ENCODE measurements at places on chromosomes 6 and 20.

DNA sequence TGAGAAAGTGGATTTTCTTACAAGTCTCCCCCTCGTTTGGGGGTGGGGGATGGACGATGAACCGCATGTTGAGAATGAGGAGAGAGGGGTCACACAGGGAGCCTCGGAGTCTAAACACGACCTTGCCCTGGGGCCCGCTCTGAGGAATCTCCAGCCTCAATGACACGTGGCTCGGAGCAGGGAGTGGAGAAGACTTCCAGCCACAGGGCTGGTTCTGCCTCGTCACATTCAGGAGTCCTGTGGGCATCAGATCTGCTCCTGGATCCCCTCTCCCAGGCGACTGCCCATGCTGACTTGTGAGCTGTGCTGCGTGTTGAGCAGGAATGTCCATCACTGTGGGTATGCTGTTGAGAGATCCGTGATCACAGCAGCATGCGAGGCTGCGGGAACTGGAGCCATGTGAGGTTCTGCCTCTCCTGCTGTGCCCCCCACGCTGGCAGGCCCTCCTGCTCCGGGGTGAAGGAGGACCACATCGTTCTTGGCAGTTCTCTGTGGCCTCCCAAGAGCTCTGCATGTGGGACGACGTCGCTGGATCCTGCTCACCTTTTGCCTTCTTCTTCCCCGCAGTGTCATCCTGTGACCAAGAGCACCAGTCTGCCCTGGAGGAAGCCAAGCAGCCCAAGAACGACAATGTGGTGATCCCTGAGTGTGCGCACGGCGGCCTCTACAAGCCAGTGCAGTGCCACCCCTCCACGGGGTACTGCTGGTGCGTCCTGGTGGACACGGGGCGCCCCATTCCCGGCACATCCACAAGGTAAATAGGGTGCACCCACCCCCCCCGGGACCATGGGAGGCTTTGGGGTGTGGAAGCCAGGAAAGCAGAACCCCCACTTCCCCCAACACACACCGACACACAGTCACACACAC is 157.5 kb downstream of the SMOC2 start:
- DNase-seq = no peak

DNA sequence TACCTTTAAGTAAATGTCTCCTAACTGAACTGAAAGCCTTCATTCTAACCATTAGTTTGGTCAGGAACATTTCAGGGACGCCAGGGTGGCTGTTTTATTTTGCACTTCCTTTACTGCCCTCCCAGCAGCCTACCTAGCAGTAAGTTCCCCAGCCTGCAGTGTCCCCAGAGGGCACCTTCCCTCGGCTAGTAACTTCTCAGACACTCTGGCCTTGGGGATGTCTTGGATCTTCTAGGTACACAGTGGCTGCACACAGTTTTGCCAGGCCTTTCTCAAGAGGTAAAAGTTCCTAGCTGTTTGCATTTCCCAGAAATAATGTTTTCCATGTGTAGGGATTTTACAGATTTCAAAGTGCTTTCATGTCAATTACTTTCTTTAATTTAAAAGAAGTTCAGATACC is 378 bp upstream of the LAMA2 start:
- no peak for DNase-seq

DNA sequence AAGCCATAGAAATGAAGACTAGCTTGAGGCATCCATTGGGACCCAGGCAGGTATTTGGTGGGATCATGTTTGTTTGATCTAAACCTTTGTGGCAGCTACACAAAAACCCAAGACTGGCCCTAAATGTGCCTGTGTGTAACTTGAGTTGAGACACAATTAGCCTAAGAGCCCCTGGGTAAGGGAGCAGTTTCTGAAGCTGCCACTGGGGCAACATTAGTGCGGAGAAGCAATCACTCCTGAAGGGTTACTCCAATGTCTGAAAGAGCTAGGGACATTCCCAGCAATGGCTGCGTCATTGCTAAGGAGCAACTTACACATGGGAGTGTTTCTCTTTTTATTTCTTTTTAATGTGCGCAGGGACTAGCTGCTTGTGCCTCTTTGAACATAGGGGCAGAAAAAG is 67.9 kb upstream of the EEF1E1 start:
- DNase-seq = no peak

- no peak for DNase-seq
Measured at GRCh38 chr6:11911538-11911937, 100.6 kb upstream of the HIVEP1 start.

DNA sequence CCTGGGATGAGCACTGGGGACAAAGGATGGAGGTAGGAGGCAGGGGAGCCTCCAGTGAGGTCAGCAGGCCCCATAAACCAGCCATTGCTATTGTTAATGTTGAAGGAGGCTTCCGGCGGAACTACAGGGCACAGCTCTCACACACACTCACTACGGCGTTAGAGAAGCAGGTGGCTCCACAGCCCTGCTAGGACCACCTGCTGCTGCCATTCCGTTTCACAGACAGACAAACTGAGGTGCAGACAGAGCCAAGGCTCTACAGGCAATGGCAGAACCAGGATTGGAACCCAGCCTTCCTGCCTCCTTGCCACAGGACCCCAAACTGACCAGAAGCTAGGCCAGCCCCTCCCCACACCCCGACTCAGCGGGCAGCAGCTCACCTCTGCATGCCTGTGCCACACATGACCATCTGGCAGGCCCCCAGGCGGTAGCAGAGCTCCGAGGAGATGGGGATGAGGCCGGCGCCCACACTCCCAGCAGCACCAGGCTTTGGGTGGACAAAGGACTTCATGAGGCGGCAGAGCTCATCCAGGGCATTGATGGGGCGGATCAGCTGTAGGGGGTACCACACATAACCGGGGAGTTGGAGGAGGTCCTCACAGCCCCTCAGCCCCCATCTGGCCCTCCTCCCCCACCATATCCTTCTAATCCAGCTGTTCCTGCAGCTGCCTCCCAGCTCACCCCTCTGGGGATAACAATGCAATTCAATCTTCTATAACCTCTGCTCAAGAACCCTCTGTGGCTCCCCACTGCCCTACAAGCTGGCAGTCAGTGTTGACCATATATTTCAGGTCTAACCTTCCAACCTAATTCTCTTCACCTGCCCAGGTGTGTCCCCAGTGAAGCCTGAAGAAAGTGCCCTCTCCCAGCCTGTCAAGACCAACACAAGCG is 198.5 kb downstream of the PREX1 start:
- peak; percentile 36 for DNase-seq

DNA sequence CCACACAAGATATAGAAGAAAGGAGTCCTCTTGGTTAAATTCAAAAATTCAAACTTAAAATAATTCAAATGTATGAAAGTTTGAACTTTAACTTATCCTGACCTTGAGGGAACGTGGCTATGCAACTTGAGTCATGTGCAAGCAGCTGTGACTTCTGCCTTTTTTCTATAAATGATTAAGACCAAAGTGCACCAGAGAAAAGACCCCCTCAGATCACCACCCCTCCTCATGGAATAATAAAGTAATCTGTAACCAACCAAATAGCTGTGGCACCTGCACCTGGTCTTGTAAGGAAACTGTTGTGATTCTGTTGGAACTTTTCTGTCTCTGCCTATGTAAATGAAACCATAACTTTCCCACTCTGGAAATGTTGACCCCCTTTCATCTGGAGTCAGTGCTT is 141.1 kb upstream of the GGTLC1 start:
- DNase-seq = no peak

- DNase-seq = no peak
Measured at GRCh38 chr6:144179828-144180227, 29.5 kb downstream of the STX11 start.

DNA sequence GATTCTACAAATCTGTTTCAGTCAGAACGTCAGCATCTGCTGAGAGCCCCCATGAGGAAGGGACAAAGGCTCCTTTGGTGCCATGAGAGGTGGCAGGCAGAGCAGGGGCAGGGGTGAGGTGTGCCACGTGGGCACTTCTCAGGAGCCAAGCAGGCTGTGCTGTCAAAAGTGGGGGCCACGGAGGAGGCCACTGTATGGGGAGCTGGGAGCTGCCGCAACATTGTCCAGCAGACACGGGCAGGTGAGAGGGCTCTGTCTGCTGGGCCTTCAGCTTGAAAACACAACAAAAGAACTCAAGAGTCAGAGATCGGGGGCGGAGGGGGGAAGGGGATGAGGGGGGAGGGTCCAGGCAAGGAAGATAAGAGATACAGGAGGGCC is 21.6 kb upstream of the FOXP4 start:
- DNase-seq = no peak

DNA sequence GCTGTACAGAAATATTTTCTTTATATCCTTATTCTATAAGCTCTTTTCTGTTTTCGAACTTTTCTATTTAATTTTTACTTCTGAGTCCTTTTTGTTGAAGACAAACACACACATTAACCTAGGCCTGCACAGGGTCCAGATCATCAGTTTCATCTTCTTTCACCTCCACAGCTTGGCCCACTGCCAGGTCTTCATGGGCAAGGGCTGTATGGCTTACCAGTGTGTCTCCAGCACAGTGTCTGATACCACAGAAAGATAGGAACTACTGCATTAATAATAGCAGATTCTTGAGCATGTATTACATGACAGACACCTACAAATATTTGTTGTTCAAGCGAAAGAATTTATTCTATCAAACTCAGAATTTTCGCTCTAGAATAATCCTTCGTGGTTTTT is 24.4 kb downstream of the QKI start:
- DNase-seq = peak; percentile 49

DNA sequence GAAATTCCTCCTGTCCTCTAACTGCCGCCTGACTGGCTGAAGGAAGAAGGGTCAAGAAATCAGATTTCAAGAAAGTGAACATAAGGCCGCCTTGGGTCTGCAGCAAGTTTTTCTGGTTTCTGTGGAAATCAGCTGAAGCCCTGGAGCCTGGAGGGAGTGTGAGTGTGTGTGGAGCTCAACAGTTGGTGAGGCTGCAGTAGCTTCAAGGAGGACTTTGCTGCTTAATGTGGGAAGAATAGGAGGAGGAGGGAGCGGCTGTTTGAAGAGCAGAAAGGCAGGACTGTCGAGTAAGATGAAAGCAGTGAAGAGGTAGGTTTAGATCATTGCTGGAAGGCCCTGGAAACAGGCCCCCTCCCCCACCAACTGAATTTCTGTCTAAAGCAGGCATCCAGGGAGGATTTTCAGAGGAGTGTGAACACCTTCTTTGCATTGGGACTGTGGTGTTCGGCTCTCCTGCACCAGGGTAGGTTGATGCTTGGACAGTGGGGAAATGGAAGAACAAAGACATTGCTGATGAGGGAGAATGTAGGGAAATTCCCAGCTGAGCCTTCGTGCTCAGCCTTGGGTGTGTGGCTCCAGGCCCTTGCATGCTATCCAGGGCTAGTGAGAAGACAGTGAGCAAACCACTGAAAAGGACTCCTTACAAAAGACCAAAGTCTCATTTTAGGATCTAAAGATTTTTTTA is 79.5 kb upstream of the VSTM2L start:
- no peak for DNase-seq

DNA sequence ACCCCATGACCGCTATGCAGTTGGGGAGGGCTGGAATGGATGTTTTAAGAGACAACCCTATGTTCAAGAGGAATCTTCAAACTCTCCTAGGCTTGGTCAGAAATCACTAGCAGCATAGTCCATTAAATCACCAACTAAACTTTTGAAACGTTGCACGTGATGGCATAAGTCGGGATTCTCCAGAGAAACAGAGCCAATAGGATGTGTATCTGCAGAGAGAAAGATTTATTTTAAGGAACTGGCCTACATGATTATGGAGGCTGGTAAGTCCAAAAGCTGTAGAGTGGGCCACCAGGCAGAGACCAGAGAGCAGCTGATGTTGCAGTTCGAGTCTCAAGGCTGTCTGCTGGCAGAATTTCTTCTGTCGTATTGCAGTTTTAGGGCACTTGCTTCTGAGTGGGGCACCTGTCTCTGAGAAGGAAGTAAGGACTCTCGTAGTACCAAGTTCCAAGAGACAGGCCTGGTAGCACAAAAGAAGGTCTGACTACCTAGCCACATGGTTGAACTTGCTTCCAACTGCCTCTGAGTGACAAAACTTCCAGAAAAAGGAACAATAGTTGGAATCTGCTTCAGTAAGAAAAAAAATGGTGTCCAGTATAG is 11.9 kb upstream of the IFNGR1 start:
- DNase-seq = no peak

DNA sequence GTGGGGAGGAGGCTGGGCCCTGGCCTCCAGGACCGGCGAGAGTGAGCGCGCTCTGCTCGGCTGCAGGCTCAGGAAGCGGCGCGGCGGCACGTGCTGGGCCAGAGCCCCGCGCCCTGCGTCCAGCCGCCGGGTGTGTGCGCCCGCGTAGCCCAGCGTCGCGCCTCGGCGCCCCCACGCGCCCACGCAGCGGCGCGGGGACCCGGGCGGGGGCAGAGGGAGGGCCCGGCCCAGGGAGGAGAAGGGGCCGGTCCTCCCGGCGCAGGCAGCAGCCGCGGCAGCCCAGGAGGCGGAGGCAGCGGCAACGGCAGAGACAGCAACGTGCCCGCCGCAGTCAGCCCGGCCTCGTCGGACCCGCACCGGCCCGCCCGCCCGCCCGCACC is at the start of gene EYA2:
Gene EYA2, plus strand, starts transcription at position 265 of the 380 bp plus-strand sequence. CDS start 95,168 bp downstream, outside the sequence.
- no peak for DNase-seq

DNA sequence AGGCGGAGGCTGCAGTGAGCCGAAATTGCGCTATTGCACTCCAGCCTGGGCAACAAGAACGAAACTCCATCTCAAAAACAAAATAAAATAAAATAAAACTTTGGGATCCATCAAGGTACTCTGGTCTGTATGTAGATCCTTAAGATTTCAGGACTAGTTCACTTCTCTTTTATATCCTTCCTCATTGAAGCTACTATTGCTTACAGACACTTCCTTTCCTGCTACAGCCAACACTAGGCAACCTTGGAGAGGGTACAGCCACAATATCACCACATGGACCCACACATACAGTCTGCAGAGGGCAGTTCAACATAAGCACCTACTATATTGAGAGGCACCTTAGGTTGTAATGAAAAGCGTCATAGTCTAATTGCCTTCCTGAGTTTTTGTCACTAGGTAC is 113.3 kb downstream of the ATXN1 start:
- no peak for DNase-seq

DNA sequence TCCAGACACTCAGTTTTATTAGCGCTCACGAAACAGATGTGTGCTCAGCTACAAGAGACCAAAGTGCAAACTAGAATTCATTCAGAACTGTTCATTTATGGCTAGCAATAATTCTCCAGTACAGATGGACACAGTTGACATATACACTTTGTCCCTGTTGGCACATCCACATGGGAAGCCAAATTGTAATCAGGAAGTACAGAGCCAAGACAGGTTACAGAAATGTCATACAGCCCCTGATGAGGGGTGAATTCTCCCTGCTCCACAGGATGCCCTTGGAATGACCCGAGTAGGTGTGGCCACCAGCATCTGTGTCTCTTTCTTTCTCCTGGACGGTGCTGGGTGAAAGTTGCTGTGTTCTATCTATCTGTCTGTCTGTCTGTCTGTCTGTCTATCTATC is 7.6 kb downstream of the DHX35 start:
- no peak for DNase-seq

DNA sequence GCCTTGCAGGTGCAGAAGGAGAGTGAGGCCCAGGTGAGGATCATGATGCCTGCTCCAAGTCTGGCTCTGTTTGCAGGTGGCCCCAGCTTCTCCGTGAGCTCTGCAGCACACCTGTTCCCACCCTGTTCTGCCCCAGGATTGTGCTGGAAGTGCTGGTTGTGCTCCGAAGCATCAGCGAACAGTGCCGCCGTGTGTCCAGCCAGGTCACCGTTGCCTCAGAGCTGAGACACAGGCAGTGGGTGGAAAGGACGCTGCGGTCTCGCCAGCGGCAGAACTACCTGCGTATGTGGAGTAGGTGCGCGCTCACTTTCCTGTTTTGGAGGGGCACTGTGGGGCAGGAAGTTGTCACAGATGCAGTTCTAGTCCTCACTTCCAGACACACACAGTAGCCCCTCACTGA is 25.0 kb downstream of the ERMARD start:
- DNase-seq = no peak

GRCh38 chr6:27672113-27672799 is 199.4 kb upstream of the ZNF184 start:
- DNase-seq = no peak

Measured in lower lobe of right lung (tissue), 2 donors.